Hematopoietic multipotent progenitor cell treated with erythropoietin and hydrocortisone succinate and interleukin-3 and kit ligand, for 4 days (in vitro differentiated cells): ENCODE measurements at places on chromosomes 1 and 21.
A peak's percentile ranks its signal among the peaks of the same experiment; 100 is the strongest.

DNA sequence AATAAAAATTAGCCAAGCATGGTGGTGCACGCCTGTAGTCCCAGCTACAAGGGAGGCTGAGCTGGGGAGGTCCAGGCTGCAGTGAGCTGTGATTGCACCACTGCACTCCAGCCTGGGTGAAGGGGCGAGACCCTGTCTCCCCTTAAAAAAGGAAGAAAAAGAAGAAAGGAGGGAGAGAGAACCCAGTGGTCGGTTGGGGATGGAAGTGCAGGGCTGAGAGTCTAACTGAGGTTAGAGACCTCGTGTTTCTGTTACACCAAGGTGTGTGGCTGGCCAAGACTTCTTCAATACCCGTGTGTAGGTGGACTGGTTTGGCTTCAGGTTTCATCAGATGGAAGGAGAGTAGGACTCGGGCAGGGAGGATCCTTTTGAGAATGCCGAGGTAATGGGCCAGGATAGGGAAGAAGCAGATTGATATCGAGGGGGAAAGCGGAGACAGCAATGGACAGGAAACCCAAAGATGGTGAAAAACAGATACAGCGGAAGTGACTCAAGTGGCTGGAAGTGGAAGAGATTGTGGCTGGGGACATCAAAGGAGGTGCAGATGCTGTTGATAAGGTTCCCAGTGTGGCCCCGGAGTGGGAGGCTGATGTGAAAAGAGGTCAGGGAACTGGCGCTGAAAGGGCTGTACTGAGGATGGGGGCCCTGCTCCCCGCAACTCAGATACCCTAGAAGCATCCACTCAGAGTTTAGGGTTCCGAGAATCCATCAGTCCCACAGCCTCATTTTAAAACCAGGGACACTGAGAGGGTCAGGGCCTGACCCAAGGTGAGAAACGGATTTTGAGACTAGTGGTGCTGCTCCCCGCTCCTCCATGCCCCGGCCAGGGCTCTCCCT, 681 bp upstream of the UBXN10 start:
- peak; percentile 70 for DNase-seq

DNA sequence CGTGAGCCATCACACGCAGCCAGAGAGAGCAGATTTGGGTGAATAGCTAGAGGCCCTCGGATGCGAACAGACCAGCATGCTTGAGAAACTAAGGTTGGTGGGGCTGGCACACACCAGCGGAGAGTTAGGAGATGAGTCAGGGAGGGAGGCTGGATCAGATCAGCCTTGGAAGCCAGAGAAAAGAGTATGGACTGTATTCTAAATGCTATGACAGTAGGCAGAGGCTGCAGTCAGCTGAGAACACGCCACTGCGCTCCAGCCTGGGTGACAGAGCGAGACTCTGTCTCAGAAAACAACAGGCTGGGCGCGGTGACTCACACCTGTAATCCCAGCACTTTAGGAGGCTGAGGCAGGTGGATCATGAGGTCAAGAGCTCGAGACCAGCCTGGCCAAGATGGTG, 4.0 kb upstream of the PLEKHM2 start:
- no peak for DNase-seq

- no peak for DNase-seq
Measured at GRCh38 chr1:58528518-58528917, 18.0 kb downstream of the OMA1 start.

- peak; percentile 28 for DNase-seq
Measured at GRCh38 chr1:118223426-118223825, 38.4 kb upstream of the SPAG17 start.

DNA sequence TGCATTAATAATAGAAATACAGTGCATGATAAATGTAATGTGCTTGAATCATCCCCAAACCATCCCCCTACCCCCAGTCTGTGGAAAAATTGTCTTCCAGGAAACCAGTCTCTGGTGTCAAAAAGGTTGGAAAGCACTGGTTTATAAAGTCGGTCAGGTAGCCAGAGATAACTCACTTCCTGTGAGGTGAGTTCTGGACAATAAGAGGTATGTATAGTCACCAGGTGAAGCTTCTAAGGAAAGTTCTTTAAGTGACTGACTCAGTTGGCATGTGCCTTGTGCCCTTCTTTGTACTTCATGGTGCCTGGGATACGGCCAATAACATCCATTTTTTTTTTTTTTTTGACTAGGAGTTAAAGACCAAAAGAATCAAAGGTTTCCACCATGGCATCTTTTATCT, 103.7 kb downstream of the GPATCH2 start:
- no peak for DNase-seq

- no peak for DNase-seq
Measured at GRCh38 chr1:151147132-151147503, 687 bp upstream of the SEMA6C start.

GRCh38 chr21:44935533-44935927, 4.3 kb upstream of the SLX9 start:
- no peak for DNase-seq

- DNase-seq, result no peak
Measured at GRCh38 chr1:234272656-234273312, 100.5 kb upstream of the COA6 start.

DNA sequence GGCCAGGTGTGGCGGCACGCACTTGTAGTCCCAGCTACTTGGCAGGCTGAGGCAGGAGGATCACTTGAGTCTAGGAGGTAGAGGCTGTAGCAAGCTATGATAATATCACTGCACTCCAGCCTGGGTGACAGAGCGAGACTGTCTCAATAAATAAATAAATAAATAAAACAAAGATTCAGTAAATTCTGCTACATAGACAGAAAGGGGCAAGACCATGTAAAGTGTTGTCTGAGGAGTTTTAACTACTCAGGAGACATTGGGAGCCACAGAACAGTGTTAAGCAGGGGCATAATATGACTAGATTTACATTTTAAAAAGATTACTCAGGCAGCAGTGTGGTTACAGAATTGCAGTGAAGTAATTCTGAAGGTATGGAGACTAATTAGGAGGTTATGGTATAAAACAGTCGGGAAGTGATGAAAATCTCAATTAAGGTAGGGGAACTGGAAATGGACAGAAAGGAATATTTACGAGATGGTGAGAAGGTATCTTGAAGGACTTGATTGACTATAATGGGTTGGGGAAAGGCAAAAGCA, 94.7 kb downstream of the ATP1B1 start:
- no peak for DNase-seq

GRCh38 chr21:38254970-38255369, 1.8 kb upstream of the KCNJ15 start:
- DNase-seq, result peak; percentile 26

GRCh38 chr1:95948023-95948422, 714.0 kb downstream of the RWDD3 start:
- DNase-seq, result peak; percentile 26

GRCh38 chr1:228695015-228695955, 40.0 kb upstream of the RHOU start:
- no peak for DNase-seq
